WTC11 (cell line): ENCODE measurements at places on chromosomes 1 and 21. TPM values are rescaled to one million over a fixed set of nuclear protein-coding genes. Genes with fewer than 3 reads are reported as not detected.
A peak's percentile ranks its signal among the peaks of the same experiment; 100 is the strongest.

GRCh38 chr1:103107741-103108375 is 464 bp downstream of the COL11A1 start:
- peaks cover 24% of the 10 kb centered on the region for H3K4me1 ChIP-seq
- H3K4me3 ChIP-seq = peak overlapping the region; percentile 82
- DNase-seq = peak; percentile 12
- no peaks in the 10 kb centered on the region for H3K36me3 ChIP-seq
- H3K27me3 ChIP-seq = peaks cover 6% of the 10 kb centered on the region

GRCh38 chr1:82491301-82492048 is 690.7 kb downstream of the ADGRL2 start:
- H3K4me1 ChIP-seq = peaks cover 13% of the 10 kb centered on the region
- no peaks in the 10 kb centered on the region; the same call in 1 of the 2 replicates for H3K27me3 ChIP-seq
- no peak overlapping the region for H3K4me3 ChIP-seq
- DNase-seq = no peak
- H3K27ac ChIP-seq = no peak overlapping the region

DNA sequence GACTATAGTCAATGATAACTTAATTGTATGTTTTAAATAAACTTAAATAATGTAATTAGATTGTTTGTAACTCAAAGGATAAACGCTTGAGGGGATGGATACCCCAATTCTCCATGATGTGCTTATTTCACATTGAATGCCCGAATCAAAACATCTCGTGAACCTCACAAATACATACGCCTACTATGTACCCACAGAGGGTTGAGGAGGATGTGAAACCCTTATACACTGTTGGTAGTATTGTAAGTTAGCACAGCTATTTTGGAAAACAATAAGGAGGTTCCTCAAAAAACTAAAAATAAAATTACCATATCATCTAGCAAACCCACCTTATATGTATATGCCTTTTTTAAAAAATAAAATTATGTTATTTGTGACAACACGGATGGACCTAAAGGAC is 198.6 kb downstream of the MRPL39 start:
- no peak overlapping the region for H3K27ac ChIP-seq
- no peaks in the 10 kb centered on the region for H3K36me3 ChIP-seq
- DNase-seq = no peak

DNA sequence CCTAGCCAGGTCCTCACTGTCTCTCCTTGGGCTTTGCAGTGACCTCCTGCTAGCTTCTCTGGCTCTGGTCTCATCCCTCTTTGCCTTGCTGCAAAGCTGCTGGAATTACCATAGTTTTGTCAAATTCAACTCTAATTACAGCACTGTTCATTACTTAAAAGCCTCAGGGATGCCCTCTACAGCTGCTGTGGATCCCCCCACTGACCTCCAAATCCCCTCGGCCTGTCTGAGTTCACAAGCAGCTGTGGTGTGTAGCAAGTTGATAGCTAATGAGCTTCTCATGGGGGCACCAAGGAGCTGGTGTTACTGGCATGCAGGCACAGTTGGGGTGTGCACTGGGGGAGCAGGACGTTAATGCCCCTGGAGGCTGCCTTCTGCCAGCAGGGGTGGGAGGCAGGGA is 24.8 kb downstream of the NIPAL3 start:
- peak overlapping the region; percentile 55; the same call in 1 of the 2 replicates for H3K27ac ChIP-seq
- H3K4me3 ChIP-seq = no peak overlapping the region
- H3K27me3 ChIP-seq = no peaks in the 10 kb centered on the region
- DNase-seq = no peak
- H3K36me3 ChIP-seq = 0 out of 2 replicates have a peak, but pooled peaks cover under 1% of the 10 kb centered on the region

GRCh38 chr1:63173161-63173560 is 149.2 kb upstream of the FOXD3 start:
- no peak overlapping the region for H3K4me3 ChIP-seq
- peaks cover 8% of the 10 kb centered on the region for H3K36me3 ChIP-seq
- H3K27ac ChIP-seq = no peak overlapping the region
- DNase-seq = no peak
- peaks cover 19% of the 10 kb centered on the region for H3K27me3 ChIP-seq

- no peak overlapping the region for H3K4me3 ChIP-seq
- no peak for DNase-seq
- no peak overlapping the region for H3K27ac ChIP-seq
- H3K36me3 ChIP-seq = peaks cover 22% of the 10 kb centered on the region
- no peaks in the 10 kb centered on the region for H3K4me1 ChIP-seq
Observed at GRCh38 chr1:237553078-237553477, 337.6 kb downstream of the ZP4 start.

- H3K4me1 ChIP-seq = 0 out of 2 replicates have a peak, but pooled peaks cover 2% of the 10 kb centered on the region
- no peak for DNase-seq
- H3K36me3 ChIP-seq = peaks cover 5% of the 10 kb centered on the region; the same call in 1 of the 2 replicates
Observed at GRCh38 chr1:52917156-52917555, 4.4 kb downstream of the ECHDC2 start.

DNA sequence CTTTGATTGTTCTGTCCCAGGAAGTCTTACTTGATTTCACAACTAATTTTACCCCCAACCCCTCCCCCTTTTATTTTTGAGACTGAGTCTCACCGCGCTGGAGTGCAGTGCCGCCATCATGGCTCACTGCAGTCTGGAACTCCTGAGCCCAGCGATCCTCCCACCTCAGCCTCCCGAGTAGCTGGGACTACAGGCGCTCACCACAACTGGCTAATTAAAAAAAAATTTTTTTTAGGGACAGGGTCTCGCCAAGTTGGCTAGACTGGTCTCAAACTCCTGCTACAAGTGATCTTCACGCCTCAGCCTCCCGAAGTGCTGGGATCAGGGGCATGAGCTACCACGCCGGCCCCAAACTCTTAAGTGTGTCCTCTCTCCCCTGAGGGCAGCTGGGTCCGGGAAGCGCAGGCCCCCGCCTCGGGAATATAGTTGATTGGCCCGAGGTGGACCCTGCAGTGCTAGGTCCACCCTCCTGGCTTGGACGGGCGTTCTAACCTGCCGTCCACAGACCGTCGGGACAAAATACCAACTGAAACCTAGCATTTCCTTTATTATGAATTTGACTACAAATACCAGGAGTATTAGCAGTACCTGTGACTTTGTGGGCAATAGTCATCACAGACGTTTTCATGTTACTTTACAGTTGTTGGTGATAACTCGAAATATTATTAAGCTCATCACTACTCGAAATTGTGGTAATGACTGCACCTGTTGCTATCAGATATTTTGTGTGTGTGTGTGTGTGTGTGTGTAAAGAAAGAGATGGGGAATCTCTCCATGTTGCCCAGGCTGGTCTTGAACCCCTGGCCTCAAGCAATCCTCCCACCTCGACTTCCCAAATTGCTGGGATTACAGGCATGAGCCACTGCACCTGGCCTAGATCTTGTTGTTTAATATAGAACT is 642 bp upstream of the PARP1 start:
- no peak for DNase-seq
- 0 out of 2 replicates have a peak overlapping the region, but pooled peaks have one; percentile 59 for H3K27ac ChIP-seq
- H3K4me3 ChIP-seq = peak overlapping the region; percentile 68
- H3K27me3 ChIP-seq = no peaks in the 10 kb centered on the region
- H3K4me1 ChIP-seq = peaks cover 35% of the 10 kb centered on the region

DNA sequence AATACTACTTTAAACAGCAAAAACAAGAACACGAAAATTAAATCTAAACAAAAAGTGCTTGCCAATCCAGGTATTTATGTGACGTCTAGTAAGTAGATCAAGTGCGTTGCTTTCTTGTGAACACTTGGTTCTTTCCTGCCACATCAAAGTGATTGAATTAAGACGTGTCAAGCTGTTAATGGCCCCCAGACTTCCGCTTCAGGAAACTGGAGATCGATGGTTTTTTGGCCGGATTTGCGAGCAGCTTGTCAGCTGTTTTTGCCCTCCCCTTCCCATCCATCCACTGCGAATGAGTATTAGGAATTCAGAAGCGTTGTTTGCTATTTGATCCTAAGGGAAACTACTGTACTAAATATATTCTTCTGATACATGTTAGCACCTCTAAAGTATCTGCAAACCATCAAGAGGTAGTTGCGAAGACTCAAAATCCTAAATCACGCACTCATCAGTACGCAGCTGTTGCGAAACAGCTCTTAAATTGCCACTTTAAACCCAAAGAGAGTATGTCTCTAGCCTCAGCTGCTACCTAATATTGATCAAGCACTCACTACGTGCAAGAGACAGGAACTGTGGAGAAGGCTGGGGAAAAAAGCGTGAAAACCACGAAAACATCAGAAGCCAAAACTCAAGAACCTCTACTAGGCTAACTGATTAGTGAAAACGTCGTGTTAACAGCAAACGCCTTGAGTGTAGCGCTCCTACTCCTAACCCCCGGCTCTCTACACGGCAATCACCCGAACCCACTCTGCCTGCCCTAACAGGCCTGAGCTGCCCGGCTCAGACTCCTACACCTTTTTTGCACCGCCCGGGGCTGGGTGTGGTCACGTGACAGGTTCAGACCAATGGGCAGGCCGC is 473 bp upstream of the BRDT start:
- no peak overlapping the region for H3K4me3 ChIP-seq
- H3K36me3 ChIP-seq = no peaks in the 10 kb centered on the region
- H3K27ac ChIP-seq = no peak overlapping the region
- no peaks in the 10 kb centered on the region for H3K27me3 ChIP-seq
- DNase-seq = no peak
- peaks cover 11% of the 10 kb centered on the region for H3K4me1 ChIP-seq

GRCh38 chr1:113940365-113941244 is 11.5 kb downstream of the HIPK1 start:
- H3K27ac ChIP-seq = peak overlapping the region; percentile 79
- H3K4me1 ChIP-seq = peaks cover 21% of the 10 kb centered on the region
- no peak overlapping the region for H3K4me3 ChIP-seq
- no peak for DNase-seq

DNA sequence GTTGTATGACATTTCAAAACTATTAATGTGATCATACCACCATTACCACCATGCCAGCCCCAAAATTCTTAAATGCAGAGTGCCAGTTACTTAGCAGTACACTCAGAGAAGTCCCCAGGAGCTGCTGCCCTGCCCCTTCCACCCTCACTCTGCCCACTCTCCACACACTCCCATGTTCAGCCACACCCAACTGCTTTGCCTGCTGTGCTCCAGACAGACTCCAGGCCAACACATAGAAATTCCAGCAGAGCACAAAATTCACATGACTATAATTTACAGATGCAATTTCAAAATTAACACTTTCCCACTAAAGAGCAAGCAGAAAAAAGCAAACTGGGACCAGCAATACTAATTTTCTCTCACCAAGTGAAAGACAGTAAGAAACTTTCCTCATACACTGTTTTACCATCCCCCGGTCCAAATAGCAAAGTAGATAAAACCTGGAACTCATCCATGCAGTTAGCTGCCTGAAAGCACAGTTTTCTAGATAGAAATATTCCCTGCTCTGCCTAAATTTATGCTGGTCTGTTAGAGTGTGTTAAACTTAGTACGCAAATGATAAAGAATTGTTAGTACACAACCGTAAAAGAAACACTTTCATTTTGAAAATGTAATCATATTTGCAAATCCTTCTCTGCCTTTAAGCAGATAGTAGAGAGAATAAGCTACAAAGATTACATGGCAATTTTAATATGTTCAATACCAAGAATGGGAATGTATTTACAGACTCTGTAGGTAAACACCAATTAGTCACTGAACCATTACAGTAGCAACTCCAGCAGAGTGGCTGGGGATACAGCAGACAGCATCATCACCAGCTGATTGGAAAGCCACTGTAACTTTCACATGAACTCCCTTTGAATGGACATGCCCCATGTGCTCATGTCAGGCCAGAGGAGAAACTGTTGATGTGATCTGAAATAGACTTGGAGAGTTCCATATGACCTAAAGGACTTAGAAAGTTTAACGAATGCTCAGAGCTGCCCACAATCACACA is 176.5 kb downstream of the VAV3 start:
- no peak for DNase-seq
- no peak overlapping the region for H3K4me3 ChIP-seq
- H3K36me3 ChIP-seq = no peaks in the 10 kb centered on the region
- peaks cover 21% of the 10 kb centered on the region for H3K4me1 ChIP-seq
- no peak overlapping the region for H3K27ac ChIP-seq

The CSMD2 gene
- total RNA-seq = 13.2 to 14.0 TPM (median 13.9 TPM) in 3 replicates

The F3 gene
- total RNA-seq = 7.5 to 7.8 TPM (median 7.6 TPM) in 3 replicates

The TAS1R3 gene
- 0.18 to 0.22 TPM (median 0.21 TPM) in 3 replicates for total RNA-seq

The TACSTD2 gene
- 0.50 to 1.2 TPM (median 0.80 TPM) in 3 replicates for total RNA-seq

The TTC22 gene
- total RNA-seq = 0.63 to 0.99 TPM (median 0.69 TPM) in 3 replicates

The SCAF4 gene
- 54.0 to 55.9 TPM (median 55.2 TPM) in 3 replicates for total RNA-seq

The GUCA2A gene
- not detected in 3 replicates for total RNA-seq

The BRINP2 gene
- total RNA-seq = 0.24 to 0.41 TPM (median 0.34 TPM) in 3 replicates

The CAMSAP2 gene
- total RNA-seq = 18.1 to 20.7 TPM (median 19.0 TPM) in 3 replicates
